ENCODE measurements at places on chromosomes 7 and 10.

GRCh38 chr7:4958477-4959301 is at the start of gene MMD2:
Gene MMD2, minus strand, starts transcription at chr7:4959187. Its CDS starts 170 bp downstream, at chr7:4959017.
- no peak for DNase-seq

GRCh38 chr10:77289027-77289501 is 348.5 kb downstream of the KCNMA1 start:
- DNase-seq, result no peak

DNA sequence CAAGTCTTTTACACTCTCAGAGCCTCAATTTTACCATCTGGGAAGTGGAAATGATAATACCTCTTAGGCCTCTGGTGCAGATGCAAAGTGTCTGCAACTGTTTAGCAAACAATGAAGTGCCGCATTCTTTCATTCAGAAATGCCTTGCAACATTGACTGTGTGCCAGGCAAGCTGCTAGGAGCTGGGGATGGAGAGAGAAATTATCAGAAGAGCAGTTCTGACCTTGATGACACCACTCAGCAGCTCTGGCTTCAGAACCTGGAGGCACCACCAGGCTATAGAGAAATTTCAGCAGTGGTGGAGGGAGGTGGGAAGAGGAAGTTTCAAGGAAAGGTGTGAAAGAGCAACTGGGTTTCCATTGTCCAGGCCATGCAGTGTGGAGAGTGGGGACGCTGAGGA is 78.1 kb upstream of the HABP2 start:
- no peak for DNase-seq

DNA sequence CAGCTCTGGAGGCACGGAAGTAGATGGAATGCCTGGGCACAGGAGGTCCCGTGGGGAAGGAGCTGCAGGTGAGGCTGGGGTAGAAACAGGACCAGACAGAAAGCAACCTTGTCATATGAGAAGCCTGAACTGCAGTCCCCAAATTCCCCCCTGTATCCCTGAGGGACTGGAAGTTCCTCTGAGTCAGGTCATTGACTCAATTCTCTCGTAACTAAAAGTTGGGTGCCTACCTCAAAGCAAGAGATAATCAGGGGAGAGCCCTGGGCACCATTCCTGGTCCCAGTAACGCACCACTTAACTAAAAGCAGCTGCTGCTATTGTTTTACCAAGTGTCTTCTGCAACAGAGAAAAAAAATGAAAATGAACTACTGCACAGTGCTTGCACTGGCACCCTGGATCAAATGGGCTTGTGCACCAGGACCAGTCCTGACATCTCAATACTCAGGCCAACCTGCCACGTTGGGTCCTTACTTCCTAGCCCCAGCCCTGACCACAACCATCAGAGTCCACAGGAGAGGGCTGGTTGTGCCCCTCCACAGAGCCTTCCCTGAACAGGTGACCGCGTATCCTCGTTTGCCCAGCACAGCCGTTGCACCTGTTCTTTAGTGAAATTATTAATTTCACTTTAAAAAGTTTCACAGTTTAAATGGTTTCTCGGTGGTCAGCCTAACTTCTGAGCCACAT is 79.3 kb downstream of the GRID1 start:
- no peak for DNase-seq

GRCh38 chr7:99625321-99625720 is 8.6 kb downstream of the ZSCAN25 start:
- no peak for DNase-seq

GRCh38 chr10:53003094-53003493 is 230.5 kb upstream of the MBL2 start:
- no peak for DNase-seq

- DNase-seq, result no peak
Measured at GRCh38 chr10:100291356-100291755, 4.9 kb upstream of the BLOC1S2 start.

GRCh38 chr7:141844256-141844655 is 3.0 kb upstream of the PRSS37 start:
- no peak for DNase-seq

- DNase-seq, result no peak
Measured at GRCh38 chr7:141960687-141961422, 12.7 kb downstream of the TAS2R38 start.

GRCh38 chr7:53602817-53603418 is 567.5 kb downstream of the POM121L12 start:
- no peak for DNase-seq

DNA sequence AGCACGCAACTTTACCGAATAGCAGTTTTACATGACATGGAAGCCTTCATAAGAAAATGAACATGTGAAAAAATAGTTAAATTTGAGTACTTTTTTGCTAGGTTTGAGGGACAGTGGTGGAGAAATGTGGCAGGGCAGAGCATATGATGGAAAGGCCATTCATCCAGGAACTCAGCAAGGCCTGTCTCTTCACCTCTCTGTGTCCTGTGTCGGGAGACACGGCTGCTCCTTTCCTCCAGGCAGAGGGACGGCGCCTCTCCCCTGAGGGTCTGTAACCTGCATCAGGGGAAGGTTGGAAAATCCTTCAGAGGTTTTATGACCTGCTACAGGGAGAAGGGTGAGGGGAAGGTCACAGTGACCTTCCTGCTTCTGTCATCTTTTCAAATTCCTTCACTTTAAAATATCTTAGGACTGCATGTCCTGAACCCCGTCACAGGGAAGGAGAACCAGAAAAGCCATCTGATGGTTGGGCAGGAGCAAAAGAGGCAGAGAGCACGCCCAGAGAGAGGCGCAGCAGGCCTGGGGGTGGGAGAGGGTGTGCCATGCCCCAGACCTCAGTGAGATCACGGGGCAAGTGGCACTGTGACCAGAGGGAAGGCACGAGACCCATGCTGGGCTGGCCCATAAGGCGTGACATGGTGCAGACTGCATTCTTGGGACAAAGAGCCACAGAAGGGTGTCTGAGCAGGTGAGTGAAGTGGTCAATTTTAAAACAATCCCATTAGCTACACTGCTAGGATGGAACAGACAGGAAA is 44.0 kb downstream of the GSDME start:
- DNase-seq, result no peak

DNA sequence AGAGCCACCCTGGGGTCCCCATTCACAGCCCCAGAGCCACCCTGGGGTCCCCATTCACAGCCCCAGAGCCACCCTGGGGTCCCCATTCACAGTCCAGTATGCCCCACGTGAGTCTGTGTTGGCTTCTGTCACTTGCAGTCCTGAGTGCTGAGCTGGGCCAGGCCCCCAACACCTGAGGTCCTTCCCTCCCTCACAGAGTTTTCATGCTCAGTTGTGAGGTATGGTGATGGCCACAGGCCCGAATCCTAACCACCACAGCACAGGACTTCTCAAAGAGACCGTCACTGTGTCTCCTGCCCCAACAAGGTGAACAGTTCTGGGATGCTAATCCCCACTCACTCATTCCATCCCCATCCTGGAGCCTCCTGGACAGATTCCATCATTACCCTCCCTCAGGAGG is 239.2 kb downstream of the PTPRN2 start:
- no peak for DNase-seq

DNA sequence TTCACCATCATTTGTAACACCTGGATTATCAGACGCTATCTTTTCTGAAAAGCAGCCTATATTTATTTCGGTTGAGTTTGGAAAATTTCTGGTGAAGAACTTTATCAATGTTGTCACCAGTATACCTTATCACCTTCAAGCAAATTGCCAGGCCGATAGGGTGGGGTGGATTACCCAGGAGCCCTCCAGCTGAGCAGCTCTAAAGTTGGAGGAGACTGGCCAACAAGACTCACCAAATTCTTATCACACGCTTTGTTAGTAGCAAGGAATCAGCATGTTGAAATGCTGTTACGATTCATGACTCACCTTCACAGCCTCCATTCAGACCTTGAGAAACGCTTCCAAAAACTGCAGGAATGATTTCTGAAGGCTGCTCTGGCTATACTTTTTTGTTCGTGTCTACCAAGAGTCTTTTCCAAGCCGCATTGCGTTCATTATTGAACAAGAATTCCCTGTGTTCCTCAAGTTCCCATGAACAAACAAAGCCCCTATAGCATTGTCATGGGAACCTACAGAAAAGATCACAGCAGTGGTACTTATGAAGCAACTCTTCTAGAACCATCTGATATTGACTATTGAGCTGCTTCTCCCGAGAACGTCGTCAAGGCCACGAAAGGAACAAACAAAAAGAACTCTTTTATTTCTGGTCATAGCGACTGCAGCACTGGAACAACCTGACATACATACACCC is 291.4 kb downstream of the SFMBT2 start:
- DNase-seq, result no peak

DNA sequence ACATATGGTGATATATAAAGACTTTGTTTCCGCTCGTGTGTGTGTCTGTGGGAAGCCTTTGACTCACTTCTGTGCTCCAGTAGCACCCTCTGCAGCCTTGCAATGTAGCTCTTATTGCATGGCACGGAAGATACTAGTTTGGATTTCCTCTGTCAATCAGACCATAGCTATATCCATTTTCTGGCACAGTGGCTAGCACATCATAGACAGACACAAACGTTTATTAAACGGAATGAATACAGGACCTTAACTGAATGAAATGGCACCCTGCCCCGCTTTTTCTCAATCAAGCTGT is 124.0 kb upstream of the PTPN20 start:
- peak; percentile 5 for DNase-seq

GRCh38 chr7:71285571-71286145 is 153.7 kb downstream of the GALNT17 start:
- DNase-seq, result no peak

DNA sequence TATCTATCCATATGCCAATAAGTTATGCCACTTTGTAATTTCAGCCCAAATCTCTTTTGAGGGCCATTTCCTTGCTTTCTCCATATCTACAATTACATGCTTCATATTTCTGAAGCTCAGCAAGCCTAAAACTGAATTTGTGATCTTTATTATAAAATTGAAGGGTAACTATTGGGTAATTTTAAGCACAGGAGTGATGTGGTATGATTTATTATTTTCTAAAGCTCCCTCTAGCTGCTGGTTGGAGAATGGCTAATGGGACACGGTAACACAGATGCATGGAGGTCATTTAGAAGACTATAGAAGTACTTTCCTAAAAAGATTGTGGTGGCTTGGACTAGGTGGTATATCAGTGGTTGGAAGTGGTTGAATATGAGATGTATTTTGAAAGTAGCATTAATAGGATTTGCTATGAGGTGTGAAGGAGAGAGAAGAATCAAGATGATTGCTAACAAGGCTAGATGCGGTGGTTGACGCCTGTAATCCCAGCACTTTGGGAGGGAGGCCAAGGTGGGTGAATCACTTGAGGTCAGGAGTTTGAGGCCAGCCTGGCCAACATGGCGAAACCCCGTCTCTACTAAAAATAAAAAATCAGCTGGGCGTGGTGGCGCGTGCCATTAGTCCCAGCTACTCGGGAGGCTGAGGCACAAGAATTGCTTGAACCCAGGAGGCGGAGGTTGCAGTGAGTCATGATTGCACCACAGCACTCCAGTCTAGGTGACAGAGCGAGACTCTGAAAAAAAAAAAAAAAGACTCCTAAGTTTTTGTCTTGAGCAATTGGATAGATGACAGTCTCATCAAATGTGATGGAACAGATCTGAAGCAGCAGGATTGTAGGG is 13.9 kb downstream of the KLHDC10 start:
- no peak for DNase-seq

GRCh38 chr10:38025283-38025682 is 14.8 kb downstream of the ZNF33A start:
- no peak for DNase-seq

DNA sequence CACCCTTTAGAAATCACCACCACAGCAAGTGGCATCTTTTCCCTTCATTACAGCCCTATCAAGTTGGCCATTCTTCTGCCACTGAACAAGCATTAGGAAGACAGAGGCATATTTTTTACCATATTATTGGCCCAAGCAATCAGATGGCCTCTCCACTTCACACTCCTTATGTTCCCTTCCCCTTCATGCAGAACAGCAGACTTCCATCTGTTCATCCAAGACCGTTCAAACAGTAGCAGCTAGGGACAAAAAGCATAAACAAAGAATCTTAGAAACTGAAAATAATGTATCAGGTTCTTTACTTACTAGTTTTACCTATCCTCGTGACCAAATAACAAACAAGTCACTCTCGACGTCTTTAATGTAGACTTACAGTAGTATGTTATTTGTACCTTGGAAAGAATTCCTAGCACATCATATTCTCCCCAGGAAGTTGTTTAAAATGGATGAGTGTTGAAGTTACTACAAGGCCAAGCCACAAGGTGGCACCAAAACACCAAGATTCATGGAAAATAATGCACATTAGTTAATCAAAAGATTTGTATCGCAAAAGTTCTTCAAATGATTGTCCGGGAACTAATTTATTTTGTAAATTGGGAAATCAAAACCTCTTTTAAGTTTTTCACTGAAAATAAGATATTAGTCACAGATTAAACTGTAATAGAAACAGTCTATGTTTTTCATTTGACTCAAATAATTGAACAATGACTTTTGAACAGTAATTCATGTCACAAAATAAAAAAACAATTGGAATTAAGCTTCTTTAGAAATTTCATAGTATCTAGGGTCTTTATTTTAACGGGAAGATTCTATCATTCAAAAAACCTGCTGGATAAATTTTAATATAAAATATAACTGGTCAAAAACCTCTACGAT is 112.1 kb downstream of the VPS41 start:
- DNase-seq, result peak; percentile 30

DNA sequence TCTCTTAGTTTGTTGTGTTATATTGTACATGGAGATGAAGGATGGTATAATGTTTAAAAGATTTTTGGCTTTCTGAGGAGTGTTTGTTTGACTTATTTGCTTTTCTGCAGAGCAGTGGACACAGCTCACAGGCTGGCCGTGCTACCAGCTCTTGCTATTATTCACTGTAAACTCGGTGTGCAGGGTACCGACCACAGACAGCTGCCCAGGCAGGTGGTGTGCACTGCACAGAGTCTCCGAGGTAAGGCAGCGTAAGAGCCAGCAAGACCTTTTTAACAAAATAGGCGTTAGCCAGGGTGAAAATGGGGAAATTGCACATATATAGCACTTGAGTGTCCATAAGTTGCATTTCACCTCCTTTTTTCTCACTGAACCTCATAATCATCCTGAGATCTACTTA is 438.0 kb downstream of the CNTNAP2 start:
- DNase-seq, result no peak

- DNase-seq, result no peak
Measured at GRCh38 chr7:35749556-35749955, 51.3 kb upstream of the SEPTIN7 start.

DNA sequence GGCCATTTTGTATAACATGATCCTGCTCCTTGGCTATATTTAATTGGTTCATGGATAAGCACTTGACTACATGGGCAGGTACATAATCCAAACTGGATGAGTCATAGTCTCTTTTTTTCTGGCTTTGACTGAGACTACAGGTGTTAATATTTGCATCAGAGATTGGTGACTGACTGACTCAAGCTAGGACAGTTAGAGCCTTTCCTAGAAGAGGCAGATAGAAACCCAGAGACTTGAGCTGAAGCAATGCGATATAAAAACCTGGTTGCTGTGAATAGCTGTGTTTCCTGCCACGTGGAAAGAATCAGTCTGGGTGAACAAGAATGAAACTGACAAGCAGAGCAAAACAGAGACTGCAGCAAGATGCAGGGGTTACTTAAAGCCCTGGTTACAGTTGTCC is 81.0 kb downstream of the SAMD9 start:
- DNase-seq, result no peak

- no peak for DNase-seq
Measured at GRCh38 chr7:17392846-17393245, 94.4 kb downstream of the AHR start.

- DNase-seq, result no peak
Measured at GRCh38 chr7:4386190-4386589, 295.9 kb upstream of the FOXK1 start.

All from stimulated activated CD4-positive, alpha-beta T cell treated with anti-CD3 and anti-CD28 coated beads, Interleukin-1b, Interleukin-23, amount 100 ng/mL, for 4 hours (primary cell).